ENCODE measurements at places on chromosomes 1 and 21. TPM values are rescaled to one million over a fixed set of nuclear protein-coding genes. Genes with fewer than 3 reads are reported as not detected.

TNFSF18 gene
- total RNA-seq, result not detected

MARK1 gene
- total RNA-seq, result 1.3 TPM

TNFRSF18 gene
- total RNA-seq, result 0.90 TPM

LAMC1 gene
- 8.4 TPM for total RNA-seq

NTNG1 gene
- not detected for total RNA-seq

ADAM30 gene
- total RNA-seq, result not detected

REN gene
- not detected for total RNA-seq

RPTN gene
- not detected for total RNA-seq

PCSK9 gene
- total RNA-seq, result not detected

HAO2 gene
- total RNA-seq, result not detected

ZMYM4 gene
- total RNA-seq, result 46.3 TPM

PIK3R3 gene
- 10.4 TPM for total RNA-seq

IRF6 gene
- not detected for total RNA-seq

FCRLA gene
- total RNA-seq, result 637 TPM

DUSP12 gene
- 102 TPM for total RNA-seq
